ENCODE measurements at places on chromosomes 2 and 18. TPM values are rescaled to one million over a fixed set of nuclear protein-coding genes. Genes with fewer than 3 reads are reported as not detected.

OSBPL6 gene
- not detected for polyA plus RNA-seq

GRCh38 chr18:27467073-27467472 is 282.0 kb upstream of the CHST9 start:
- no peaks in the 10 kb centered on the region for H3K27me3 ChIP-seq
- no peak overlapping the region for H3K27ac ChIP-seq
- H3K4me1 ChIP-seq = no peaks in the 10 kb centered on the region
- H3K4me3 ChIP-seq = no peak overlapping the region

GRCh38 chr2:28291811-28292440 is 100.7 kb upstream of the FOSL2 start:
- no peaks in the 10 kb centered on the region for H3K27me3 ChIP-seq
- no peak overlapping the region for H3K4me3 ChIP-seq
- H3K36me3 ChIP-seq = peaks cover 1% of the 10 kb centered on the region
- no peaks in the 10 kb centered on the region for H3K4me1 ChIP-seq

DNA sequence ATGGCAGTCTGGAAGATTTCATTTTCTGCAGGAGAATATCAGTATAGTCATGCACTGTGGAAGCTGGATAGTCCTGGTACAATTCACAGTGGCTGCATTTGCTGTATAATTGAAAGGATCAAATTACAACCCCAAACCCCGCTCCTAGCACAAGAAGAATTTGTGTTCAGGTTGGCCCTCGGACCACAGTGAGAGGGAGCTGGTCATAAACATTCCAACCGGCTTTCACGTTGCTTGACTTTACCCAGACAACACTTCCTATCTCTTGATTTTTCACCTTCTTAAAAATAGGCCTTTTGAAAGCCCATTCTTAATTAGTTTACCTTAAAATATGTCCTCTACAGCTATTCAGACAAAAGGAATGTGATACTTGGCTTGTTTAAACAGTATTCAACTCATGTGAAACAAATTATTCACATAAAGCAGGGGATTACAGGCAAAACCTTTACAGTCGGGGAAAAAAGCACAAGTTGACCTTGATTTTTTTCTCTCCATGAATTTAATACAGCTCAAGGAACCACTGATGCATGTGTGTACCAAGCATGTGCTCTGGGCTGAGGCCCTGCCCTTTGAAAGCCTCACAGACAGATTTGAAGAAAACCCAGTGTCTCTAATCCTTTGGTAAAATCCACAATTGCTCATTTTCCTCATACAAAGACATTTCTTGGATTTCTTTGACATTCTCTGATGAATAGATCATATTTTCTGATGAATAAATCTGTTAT is 143.0 kb upstream of the SOX11 start:
- H3K27me3 ChIP-seq = peaks cover 7% of the 10 kb centered on the region
- DNase-seq = no peak
- H3K36me3 ChIP-seq = peaks cover 6% of the 10 kb centered on the region
- H3K4me1 ChIP-seq = no peaks in the 10 kb centered on the region

DNA sequence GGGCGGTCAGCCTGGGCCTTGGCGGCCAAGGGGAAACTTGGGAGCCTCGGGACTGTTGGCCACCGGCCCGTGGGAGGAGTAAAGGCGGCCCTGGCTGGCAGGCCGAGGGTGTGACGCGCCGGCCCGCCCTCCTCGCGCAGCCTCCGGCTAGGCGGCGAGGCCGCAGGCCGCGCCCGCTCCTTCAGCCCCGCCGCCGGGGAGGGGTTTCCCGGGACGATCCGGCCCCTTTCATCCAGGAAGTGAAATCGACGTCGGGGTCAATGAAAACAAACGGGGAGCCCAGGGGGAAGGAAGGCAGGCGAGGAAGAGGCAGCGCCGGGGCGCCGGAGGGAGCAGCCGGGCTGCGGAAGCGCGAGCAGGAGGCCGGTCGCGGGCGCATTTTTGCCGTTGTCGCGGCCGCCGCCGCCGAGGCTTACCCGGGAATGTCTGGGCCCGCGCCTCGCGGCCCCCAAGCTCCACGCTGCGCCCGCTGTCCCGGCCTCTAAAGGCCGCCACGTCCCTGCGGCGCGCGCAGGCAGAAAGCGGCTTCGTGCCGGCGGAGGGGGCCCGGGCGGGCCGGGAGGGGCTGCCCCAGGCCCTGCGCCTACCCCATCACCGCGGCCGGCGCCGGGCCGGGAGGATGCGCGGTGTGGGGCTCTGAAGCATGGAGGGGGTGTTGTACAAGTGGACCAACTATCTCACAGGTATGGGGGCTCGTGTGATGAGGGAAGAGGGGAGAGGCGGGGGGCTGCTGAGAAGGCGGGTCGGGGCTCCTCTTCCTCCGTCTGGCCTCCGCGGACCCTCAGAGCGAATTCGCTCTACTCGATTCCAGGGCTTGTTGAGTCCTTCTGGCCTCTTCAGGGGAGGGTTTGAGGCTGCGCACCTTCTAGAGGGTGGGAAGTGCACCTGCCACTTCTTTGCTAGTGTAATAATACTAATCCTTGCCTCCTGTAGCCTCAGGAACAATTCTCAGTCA is at the start of gene PLEKHA3:
TSS of gene PLEKHA3 (plus strand) at position 231 of the 955 bp plus-strand sequence. CDS start at position 644, 413 bp downstream.
- peaks cover 8% of the 10 kb centered on the region for H3K36me3 ChIP-seq
- peaks cover 24% of the 10 kb centered on the region for H3K4me1 ChIP-seq
- DNase-seq = peak; percentile 77
- no peaks in the 10 kb centered on the region for H3K27me3 ChIP-seq
- H3K4me3 ChIP-seq = peak within 1 kb of the TSS; percentile 97

UCN gene
- polyA plus RNA-seq = 1.2 TPM

GRCh38 chr2:180694445-180695421 is 285.7 kb upstream of the UBE2E3 start:
- no peaks in the 10 kb centered on the region for H3K4me1 ChIP-seq
- no peak for DNase-seq
- H3K36me3 ChIP-seq = no peaks in the 10 kb centered on the region
- no peaks in the 10 kb centered on the region for H3K27me3 ChIP-seq
- no peak overlapping the region for H3K4me3 ChIP-seq

GRCh38 chr2:109164739-109165221 is 35.8 kb downstream of the SH3RF3 start:
- no peak overlapping the region for H3K27ac ChIP-seq
- no peak for DNase-seq
- H3K4me3 ChIP-seq = no peak overlapping the region
- H3K27me3 ChIP-seq = no peaks in the 10 kb centered on the region

DNA sequence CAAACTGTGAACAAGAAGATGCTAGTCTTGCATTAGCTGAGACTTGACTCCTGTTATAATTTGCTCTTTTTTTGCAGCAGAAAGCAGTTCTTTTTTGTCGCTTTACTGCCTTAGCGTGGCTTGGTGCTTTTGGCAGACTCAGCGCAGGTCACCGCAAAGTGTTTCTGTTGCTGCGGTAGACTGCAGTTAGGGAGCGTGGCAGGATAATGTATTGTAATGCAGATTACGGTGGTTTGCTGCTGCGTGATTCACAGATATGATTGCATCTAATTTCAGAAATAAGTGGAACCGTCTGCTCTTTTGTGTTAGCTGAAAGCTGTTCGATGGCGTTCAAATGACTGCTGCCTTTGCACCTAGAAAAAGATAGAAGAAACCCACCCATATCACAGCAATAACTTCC is 131.6 kb upstream of the SATB2 start:
- no peak overlapping the region for H3K4me3 ChIP-seq
- peaks cover 3% of the 10 kb centered on the region for H3K27me3 ChIP-seq
- no peaks in the 10 kb centered on the region for H3K36me3 ChIP-seq

DNA sequence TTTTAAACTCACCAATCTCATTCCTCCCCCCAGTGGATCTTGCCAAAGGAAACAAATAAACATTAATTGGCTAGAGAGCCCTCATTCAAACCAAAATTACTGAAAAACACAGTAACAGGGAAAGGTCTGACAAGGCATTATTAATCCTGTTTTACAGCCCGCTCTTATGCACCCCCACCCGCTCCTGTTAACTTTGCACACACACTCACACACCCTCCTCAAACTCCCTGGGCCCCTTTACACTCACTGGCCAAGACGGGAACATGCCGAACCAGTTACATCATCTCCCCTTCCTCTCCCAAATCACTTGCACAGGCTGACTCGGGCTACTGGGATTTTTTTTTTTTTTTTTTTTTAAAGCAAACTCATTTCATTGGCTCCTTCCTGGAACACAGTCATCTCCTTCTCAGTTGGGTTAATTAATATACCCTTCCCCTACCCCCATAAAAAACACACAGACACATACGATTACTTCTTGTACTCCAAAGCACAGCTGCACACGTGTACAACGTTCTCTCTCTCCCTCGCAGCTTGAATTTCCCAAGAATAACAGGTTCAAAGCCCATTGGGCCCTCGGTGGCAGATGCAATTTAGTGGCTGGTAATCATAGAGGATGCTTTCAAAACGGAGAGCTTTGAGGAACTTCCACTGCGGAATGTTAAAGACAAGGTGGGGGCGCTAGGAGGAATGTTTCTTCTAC is 31.8 kb downstream of the KLF7 start:
- H3K36me3 ChIP-seq = peaks cover 23% of the 10 kb centered on the region
- H3K4me1 ChIP-seq = peaks cover 38% of the 10 kb centered on the region
- DNase-seq = no peak

DNA sequence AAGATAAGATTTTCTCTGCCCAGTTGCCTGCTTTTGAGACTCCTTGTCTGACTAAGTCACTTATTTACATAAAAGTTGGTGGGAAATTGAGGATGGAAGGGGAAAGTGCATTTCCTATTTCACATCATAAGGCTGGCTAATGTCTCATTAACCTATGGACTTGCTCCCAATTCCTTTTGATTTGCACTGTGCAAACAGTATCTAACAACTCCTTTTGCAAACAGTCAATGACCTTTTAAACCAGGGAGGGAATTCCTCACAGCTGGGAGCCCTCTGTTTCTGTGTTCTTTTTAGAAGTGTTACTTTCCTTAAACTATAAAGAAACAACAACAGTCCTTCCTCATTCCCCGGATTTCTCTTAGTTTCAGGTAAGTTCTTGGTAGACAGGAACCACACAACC is 272.8 kb downstream of the RND3 start:
- DNase-seq = no peak
- no peaks in the 10 kb centered on the region for H3K27me3 ChIP-seq
- no peak overlapping the region for H3K27ac ChIP-seq
- H3K4me3 ChIP-seq = no peak overlapping the region

- DNase-seq = no peak
- peaks cover 26% of the 10 kb centered on the region for H3K36me3 ChIP-seq
- peaks cover 5% of the 10 kb centered on the region for H3K4me1 ChIP-seq
- no peak overlapping the region for H3K4me3 ChIP-seq
- no peak overlapping the region for H3K27ac ChIP-seq
- H3K27me3 ChIP-seq = peaks cover 33% of the 10 kb centered on the region
These were observed 5.2 kb downstream of the RAPGEF4 start for GRCh38 chr2:172740856-172741255.

DNA sequence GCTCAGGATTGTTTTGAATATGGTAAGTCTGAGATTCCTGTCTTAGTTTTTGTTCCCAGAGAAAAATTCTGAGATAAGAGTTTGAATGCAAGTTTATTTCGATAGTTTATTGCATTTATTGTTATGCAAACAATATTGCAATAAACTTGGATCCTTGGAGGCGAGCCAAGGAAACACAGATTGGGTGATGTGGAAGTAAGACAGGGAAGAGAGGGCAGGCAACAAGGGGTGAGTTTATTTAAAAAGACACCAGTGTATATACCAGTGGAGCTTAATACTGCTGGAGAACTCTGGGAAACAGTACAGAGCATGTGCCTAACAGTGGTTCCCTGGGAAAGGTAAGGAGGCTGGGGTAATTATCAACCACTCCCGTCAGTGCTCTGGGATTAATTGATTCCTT is 87.5 kb upstream of the NEDD4L start:
- DNase-seq = no peak
- H3K27ac ChIP-seq = no peak overlapping the region
- H3K27me3 ChIP-seq = peaks cover 20% of the 10 kb centered on the region

PCARE gene
- not detected for polyA plus RNA-seq

- no peaks in the 10 kb centered on the region for H3K4me1 ChIP-seq
- H3K27me3 ChIP-seq = no peaks in the 10 kb centered on the region
These were observed 18.5 kb upstream of the YWHAQ start for GRCh38 chr2:9649261-9649660.

GRCh38 chr2:178419123-178419522 is 31.9 kb downstream of the PRKRA start:
- no peak overlapping the region for H3K4me3 ChIP-seq
- no peak overlapping the region for H3K27ac ChIP-seq
- no peaks in the 10 kb centered on the region for H3K27me3 ChIP-seq
- DNase-seq = no peak

- H3K4me3 ChIP-seq = no peak overlapping the region
- no peaks in the 10 kb centered on the region for H3K36me3 ChIP-seq
- no peak overlapping the region for H3K27ac ChIP-seq
- H3K27me3 ChIP-seq = peaks cover 4% of the 10 kb centered on the region
- no peak for DNase-seq
These were observed 109.8 kb downstream of the AP1S3 start for GRCh38 chr2:223727562-223727961.

DNA sequence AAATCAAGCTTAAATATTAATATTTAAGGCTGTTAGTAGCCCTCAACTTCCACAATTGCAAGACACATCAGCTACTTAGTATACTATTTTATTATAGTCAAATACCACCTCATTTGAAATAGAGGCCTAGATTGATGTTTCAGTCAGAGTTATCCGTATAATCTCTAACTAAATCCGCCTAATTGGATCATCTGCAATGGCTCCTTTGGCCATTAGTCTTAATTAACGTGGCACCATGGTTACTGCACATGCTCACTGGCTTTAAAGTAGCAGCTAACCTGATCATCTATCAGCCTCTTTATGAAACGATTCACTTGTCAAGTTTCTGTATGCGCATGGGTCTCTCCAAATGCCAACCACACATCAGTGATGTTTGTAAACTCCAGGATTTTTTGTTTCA is 112.3 kb downstream of the COLEC12 start:
- no peak overlapping the region for H3K27ac ChIP-seq
- H3K27me3 ChIP-seq = peaks cover 17% of the 10 kb centered on the region
- H3K4me3 ChIP-seq = no peak overlapping the region
- no peaks in the 10 kb centered on the region for H3K4me1 ChIP-seq
- DNase-seq = no peak
- H3K36me3 ChIP-seq = no peaks in the 10 kb centered on the region

DNA sequence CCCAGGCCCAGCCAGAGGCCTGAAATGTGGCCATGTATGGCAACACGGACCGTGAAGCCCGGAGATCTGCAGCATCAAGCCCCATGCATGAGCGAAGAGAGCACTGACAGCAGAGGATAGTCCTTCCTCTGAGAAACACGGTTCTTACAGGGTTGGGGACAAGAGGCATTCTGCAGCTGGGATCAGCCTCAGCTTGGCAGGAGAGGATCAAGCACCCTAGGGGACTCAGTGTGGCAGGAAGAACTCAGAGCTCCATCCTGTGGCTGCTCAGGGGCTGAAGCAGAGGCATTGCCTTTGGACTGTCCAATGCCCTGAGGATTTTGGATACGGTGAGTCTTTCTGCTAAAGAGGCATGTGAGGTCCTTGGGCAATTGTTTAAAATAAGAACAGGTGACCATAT is 368.7 kb downstream of the ZNF516 start:
- H3K27me3 ChIP-seq = peaks cover 1% of the 10 kb centered on the region
- no peaks in the 10 kb centered on the region for H3K4me1 ChIP-seq
- no peak for DNase-seq
- no peaks in the 10 kb centered on the region for H3K36me3 ChIP-seq
- H3K27ac ChIP-seq = no peak overlapping the region
